ENCODE measurements at places on chromosomes 2 and 18. TPM values are rescaled to one million over a fixed set of nuclear protein-coding genes. Genes with fewer than 3 reads are reported as not detected.

The MGAT5 gene
- total RNA-seq = 32.4 TPM

The MEX3C gene
- total RNA-seq = 25.0 TPM

DNA sequence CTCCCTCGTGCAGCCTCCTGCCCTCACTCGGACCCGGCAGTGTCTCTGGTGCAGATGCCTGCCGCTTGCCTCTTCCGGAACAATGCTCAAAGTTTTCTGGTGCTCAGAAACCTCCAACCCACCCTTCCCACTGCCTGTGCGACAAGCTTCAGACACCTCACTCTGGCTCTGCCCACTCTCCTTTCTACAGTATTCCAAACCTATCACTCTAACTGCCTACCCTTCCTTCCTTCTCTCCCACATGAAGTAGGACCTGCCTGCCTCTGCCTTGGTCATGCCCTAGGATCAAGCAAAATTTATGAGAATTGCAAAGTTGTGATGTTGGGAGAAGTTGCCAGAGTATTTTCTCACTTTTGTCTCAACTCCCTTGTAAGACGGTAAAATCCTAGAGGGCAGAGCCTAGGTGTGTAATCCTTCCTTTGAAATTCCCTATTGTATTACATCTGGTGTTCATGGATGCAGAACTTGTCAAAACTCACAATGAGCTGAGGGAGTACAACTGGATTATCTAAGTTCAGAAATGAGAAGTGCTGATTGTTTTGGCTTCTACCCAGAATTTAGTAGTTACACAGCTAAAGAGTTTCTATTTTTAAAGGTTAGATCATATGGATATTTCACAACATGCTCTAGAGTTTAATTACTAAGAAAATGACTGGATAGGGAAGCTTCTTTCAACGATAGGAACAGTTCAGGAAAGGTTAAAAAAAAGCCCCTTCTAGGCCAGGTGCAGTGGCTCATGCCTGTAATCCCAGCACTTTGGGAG lies 7.2 kb downstream of the NPC1 start:
- ATAC-seq = no peak

GRCh38 chr2:205772983-205773382 lies 90.7 kb downstream of the NRP2 start:
- ATAC-seq = no peak

DNA sequence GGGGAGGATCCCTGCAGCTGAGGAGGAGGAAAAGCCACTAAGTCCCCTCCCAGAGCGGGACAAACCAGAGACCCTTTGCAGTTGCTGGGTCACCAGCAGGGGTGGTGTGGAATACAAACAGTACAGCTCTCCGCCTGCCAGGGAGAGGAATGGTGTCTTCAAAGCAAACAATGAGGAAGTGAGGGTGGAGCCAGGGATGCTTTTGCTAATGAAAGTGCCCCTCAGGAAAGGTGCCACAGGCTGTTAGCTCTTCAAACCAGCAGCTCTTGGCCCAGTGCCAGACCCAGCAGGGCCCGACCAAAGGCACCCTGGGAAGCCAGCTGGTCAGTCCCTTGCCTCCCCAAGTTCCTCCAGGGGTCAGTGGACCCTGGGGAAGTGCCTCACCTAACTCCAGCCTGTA lies 102.8 kb downstream of the HIBCH start:
- ATAC-seq = no peak

DNA sequence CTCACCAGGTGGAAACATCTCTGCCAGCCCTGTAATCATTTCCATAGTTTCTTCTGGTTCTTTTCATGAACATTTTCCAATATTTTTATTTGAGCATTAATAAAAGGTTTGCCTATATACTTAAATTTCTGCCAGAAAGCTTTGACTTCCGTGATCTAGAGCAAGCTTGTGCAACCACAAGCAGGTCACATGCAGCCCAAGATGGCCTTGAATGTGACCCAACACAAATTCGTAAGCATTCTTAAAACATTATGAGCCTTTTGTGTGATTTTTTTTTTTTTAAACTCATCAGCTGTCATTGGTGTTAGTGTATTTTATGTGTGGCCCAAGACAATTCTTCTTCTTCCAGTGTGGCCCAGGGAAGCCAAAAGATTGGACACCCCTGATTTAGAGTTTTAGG lies 51.6 kb downstream of the NEDD4L start:
- ATAC-seq = no peak
